ENCODE measurements at places on chromosomes 3 and 15.

- DNase-seq = no peak
Measured at GRCh38 chr3:135263331-135263730, 468.3 kb downstream of the EPHB1 start.

- no peak for DNase-seq
Measured at GRCh38 chr3:159947220-159947619, 41.4 kb upstream of the IL12A start.

GRCh38 chr15:90401495-90401894 is 13.5 kb downstream of the IQGAP1 start:
- no peak for DNase-seq

GRCh38 chr3:160982491-160982890 is 122.7 kb downstream of the B3GALNT1 start:
- DNase-seq = no peak

GRCh38 chr3:71201939-71202338 is 381.6 kb downstream of the FOXP1 start:
- no peak for DNase-seq

DNA sequence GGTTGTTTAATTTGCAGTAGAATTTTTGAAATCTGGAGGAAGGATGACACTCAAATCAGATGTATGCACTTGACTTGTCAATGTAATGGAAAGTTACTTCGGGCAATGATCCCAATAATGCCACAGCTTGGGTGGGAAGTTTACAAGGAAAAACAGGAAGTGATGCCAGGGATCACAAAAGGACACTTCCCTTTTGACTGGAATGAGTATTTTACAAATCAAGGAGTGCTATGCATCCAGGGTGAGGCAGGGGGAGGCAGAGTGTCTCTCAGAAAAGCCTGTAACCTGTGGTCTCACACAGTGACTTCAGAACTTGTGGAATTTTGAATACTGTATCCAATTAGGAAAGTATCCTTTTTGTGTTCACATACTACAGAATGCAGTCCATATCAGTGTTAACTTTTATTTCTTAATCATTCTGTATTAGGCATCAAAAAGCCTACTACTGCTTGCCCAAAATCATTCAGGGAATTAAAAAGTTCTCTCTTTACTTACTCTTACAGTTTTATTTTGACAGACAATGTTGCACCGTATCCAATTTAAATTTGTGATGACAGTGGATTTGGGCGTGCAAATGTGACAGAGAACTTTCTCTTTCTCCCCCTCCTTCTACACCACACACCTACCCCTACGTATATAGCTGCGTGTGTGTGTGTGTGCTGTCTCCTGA is 445.1 kb downstream of the MECOM start:
- no peak for DNase-seq

Measured in activated naive CD8-positive, alpha-beta T cell treated with anti-CD3 and anti-CD28 coated beads, Interleukin-2, amount 10 ng/mL, durations not matched to agents 7 days and 5 days (primary cell).